ENCODE measurements at places on chromosomes 5 and 9.
A peak's percentile ranks its signal among the peaks of the same experiment; 100 is the strongest.

DNA sequence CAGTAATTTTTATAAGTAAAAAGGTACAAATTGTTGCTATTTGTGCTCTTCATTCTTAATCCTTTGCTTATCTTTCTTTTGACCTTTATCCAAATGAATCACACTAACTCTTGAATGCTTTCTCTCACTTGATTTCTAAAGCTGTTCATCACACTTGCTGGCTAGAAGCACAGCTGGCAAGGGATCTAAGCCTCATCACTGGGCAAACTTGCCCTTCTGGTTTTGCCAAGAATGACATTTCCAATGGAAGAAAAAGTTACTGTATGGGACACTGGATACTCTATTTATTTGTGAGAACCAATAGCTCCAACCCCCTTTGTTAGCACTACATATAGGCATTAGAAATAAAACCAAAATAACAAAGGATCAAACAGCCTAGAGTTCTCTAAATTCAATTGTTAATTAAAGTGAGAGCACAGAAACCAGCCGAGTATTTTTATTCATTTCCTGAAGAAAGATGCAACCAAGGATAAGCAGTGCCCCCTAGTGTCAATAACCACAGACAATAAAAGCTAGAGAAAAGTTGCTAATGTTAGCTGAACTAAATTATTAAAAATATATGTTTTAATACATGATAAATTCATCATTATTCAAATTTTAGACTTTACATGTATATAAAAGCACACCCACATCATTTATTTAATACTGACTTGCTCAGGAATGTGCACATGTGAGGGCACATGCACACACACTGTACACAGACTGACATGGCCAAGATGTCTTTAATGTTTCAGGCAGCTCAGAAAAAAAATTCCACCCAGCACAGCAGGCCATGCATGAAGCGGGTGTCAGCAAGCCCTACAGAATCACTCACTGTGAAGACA is 59.8 kb upstream of the POU5F2 start:
- DNase-seq = peak; percentile 10

DNA sequence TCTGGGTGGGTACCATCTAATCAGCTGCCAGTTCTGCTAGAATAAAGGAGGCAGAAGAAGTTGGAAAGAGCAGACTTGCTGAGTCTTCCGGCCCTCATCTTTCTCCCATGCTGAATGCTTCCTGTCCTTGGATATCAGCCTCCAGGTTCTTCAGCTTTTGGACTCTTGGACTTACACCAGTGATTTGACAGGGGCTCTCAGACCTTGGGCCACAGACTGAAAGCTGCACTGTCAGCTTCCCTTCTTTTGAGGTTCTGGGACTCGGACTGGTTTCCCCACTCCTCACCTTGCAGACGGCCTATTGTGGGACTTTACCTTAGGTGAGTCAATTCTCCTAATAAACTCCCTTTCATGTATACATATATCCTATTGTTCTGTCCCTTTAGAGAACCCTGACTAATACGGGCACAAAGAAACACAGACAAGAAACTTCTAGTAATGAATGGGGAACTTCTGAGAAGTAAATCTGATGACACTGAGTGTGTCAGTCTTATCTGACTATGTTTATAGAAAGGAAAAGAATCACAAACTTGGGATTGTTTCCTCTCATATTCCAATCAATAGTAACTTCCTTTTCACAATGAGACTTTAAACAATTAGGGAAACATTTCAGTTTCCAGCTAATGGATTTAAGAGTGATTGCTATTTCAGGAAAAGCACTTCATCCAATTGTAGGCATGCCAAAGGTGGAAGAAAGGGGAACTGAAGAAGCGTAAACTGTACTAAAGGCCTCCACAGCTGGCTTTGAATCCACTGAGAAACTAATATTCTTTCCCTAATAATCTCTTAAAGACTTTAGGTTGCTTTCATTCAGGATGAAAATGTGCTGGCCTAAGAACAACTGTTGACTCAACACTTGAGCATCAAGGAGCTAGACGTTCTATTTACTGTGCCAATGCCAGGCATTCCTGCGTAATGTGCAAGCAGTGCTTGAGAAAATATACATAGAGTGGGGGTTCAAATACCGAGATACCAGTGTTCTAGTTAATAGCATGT is 127.9 kb upstream of the PTGER4 start:
- DNase-seq = no peak

- DNase-seq = no peak
Measured at GRCh38 chr9:95344735-95345325, 27.3 kb upstream of the FANCC start.

DNA sequence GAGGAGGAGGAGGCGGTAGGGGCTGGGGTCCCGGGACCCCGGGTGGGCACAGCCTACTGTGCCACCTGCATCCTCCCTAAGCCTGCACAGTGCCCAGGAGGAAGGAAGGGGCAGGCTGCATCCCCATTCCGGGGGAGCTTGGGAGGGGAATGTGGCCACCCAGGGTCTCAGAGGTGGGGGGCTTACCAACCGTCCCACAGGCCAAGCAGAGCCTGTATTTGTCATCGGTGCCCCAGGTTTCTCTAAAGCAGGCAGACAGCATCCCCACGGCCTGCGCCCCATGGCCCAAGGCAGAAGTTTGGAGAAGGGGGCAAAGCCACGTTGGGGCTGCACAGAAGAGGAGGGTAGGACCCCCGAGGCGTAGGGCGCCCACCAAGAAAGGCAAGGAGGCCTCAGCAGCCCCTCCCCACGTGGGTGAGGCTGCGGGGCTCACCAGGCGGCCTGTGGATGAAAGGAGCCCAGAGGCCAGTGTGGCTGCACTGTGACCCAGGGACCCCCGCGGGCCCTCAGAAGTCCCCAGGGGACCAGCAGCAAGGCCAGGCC is 507 bp upstream of the GPSM1 start:
- DNase-seq = no peak

GRCh38 chr5:7391215-7391614 is 4.7 kb upstream of the ADCY2 start:
- no peak for DNase-seq

DNA sequence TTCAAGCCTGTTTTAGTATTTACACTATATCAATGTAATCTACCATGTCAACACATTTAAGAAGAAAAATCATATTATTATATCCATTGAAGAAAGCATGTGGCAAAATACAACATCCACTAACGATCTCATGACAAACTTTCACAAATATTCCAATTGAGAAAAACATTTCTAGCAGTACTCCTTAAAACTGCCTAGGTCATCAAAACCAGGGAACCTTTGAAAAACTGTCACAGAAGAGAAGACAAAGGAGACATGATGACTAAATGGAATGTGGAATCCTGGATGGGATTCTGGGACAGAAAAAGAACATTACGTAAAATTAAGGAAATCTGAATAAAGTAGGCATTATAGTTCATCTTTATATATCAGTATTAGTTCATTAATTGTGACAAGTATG is 1091.3 kb upstream of the CDH6 start:
- DNase-seq = no peak

- peak; percentile 42 for DNase-seq
Measured at GRCh38 chr5:36875051-36875789, 1.3 kb upstream of the NIPBL start.

- DNase-seq = no peak
Measured at GRCh38 chr9:96859461-96860198, 5.3 kb upstream of the ZNF782 start.

GRCh38 chr5:108543486-108543885 is 161.6 kb upstream of the FBXL17 start:
- DNase-seq = no peak

Measured in activated CD4-positive, alpha-beta T cell treated with anti-CD3 and anti-CD28 coated beads for 4 hours (primary cell).